Gastrocnemius medialis (tissue), 4 donors: ENCODE measurements at places on chromosomes 16 and 17. TPM values are rescaled to one million over a fixed set of nuclear protein-coding genes. Genes with fewer than 3 reads are reported as not detected.

DNA sequence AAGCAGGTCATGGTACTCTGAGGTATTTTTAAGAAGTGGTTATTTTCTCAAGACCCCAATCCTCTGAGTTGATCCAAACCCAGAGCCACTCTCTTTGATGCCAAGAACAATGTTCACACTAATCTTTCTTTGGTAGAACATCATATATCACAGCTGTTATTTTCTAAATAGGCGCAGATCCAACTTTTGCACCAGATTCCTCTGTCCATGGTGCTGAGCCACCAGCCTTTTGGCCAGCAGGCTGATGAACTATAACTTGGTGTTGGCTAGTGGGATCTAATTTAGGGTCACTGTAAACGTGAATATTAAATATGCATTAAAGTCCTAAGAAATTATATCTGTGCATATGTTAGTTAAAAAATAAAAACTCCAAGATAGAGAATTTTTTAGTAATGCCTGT lies 7.0 kb upstream of the ZKSCAN2 start:
- H3K4me3 ChIP-seq: no peak overlapping the region
- no peaks in the 10 kb centered on the region for H3K27me3 ChIP-seq
- H3K27ac ChIP-seq: no peak overlapping the region
- peaks cover 7% of the 10 kb centered on the region for H3K4me1 ChIP-seq
- DNase-seq: no peak

DNA sequence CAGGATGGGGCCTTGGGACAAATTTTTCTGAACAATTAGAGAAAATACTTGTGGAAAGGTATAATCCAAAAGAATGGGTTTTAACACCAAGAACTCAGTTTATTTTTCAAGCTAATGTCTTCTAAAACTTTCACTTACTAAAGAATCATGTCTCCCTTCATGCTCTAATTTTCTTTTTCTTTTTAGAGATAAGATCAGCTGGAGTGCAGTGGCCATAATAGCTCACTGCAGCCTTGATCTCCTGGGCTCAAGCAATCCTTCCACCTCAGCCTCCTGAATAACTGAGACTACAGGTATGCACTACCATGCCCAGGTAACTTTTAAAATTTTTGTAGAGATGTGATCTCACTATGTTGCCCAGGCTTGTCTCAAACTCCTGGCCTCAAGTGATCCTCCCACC lies 5.5 kb downstream of the OR4D1 start:
- no peaks in the 10 kb centered on the region for H3K4me1 ChIP-seq
- DNase-seq: no peak
- H3K36me3 ChIP-seq: no peaks in the 10 kb centered on the region
- H3K27me3 ChIP-seq: peaks cover 26% of the 10 kb centered on the region

DNA sequence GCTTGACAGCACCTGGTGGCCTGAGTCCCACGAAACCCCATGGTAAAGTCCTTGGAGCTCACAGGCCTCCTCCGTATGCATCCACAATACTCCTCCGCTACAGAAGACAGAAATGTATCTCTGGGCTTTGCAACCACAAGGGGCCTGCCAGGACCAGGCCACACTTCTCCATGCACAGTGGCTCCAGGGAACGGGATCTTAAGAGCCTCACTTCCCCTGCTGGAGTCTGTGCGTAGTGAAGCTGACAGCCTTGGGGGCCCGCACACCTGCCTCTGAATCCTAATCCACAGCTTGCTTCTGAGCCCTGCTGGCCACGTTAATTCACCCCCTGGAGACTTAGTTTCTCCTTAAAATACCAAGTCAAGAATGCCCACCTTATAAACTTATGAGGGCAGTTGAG lies 125.7 kb downstream of the COPRS start:
- no peak overlapping the region for H3K4me3 ChIP-seq
- H3K4me1 ChIP-seq: no peaks in the 10 kb centered on the region
- H3K27ac ChIP-seq: no peak overlapping the region
- no peak for DNase-seq

- peak; percentile 32 for DNase-seq
- no peak overlapping the region for H3K4me3 ChIP-seq
- no peak overlapping the region for H3K27ac ChIP-seq
- peaks cover 35% of the 10 kb centered on the region for H3K36me3 ChIP-seq
These were observed 923 bp downstream of the GDPD3 start for GRCh38 chr16:30112197-30113030.

DNA sequence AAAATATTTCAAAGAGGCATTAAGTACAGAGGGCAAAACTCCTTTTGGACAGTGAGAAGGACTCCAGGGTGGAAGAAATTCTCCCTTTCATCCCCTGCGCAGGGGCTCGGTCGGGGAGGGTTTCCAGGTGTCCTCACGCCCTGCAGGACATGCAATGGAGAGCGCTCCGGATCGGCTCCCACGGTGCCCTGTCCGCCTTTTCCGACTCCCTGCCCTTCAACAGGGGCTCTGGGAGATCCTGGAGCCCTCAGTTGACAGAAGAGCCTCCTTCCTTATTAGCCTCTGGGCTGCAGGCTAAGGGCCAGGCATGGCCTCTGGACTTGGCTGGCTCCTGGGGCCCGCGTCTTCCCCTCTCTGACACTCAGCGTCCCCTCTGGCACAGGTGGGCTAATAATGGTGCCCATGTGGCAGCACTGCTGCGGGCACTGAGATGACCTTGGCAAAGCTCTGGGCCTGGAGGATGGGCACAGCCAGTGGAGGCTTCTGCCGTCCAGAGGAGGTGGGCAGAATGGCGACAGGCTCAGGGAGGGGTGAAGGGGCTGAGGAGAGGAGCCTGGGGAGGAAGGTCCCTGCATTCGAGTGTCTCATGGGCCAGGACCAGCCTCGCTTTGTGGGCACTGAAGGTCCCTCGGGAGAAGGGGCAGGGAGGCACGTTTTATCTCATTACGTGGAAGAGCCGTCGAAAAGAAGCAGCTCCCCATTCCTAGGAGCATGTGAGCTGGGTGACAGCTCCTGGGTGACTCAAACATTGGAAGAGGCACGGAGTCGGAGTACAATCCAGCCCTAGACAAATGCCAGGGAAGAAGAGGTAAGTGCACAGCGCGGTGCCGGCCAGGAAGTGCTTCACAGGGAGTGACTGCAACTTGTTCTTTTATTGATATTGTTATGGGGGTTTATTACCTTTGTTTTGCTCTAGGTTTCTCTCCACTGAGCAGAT lies 161.7 kb downstream of the IRF8 start:
- no peaks in the 10 kb centered on the region for H3K4me1 ChIP-seq
- H3K36me3 ChIP-seq: no peaks in the 10 kb centered on the region
- DNase-seq: no peak
- H3K4me3 ChIP-seq: no peak overlapping the region

DNA sequence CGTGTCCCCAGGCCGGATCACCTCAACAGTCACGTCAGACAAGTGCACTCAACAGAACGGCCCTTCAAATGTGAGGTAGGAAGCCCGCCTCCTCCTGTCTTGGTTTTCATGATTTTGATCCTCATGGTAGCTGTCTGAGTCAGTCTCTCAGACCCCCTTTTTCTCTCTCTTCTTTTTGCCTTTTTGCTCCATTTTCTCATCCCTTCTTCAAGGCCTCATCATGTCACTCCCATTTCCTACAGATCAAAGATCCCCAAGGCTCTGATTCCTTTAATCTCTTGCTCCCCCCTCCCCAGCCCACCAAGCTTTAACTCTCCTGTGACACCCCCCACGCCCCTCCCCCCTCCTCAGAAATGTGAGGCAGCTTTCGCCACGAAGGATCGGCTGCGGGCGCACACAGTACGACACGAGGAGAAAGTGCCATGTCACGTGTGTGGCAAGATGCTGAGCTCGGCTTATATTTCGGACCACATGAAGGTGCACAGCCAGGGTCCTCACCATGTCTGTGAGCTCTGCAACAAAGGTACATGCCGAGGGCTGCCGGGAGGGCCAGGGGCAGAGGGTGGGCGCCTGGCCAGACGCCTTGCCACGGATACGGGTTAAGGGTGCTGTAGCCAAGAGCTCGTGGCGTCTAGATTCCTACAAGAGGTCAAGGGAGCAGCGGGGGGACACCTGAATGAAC lies 2.0 kb downstream of the MAZ start:
- peak overlapping the region; percentile 89 for H3K27ac ChIP-seq
- H3K4me3 ChIP-seq: peak overlapping the region; percentile 56
- H3K27me3 ChIP-seq: no peaks in the 10 kb centered on the region
- DNase-seq: peak; percentile 25
- H3K4me1 ChIP-seq: peaks cover 49% of the 10 kb centered on the region

DNA sequence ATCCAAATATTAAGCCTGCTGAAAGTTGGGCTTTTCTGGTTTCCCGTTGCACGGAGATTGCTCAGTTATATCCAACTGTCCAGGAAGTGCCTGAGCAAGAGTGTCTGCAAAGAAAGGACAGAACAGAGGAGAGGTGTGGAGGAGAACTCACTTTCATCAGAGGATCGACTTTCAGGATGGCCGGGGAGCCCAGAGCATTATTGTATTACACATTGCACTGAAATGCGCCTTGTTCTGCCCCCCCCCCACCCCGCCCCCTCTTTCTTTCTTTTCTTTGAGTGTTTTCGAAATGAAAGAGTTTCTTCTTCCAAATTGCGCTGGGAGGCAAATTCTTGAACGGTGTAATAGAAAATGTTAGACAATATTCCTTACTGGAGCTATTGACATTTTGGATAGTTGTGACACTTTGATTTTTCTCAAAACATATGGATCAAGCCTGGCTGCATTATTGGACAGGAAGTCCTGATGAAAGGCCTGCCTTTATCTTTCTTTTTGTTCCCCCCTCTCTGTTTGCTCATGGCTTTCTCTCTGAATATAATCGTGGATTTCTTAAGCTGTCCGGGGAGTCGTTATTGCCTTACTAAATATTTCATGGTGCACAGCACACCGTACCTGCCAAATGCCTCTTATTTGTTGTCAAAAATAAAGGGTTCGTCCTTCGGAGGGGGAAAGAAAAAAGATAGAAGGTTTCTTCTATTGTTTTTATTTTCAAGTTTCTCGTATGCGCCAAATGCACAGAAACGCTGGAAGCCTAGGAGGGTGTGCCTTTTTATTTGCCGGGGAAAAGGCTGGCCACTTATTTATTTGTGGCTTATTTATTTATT lies 110.8 kb downstream of the IRX3 start:
- no peaks in the 10 kb centered on the region for H3K27me3 ChIP-seq
- no peak overlapping the region for H3K27ac ChIP-seq
- H3K36me3 ChIP-seq: no peaks in the 10 kb centered on the region
- DNase-seq: no peak

GRCh38 chr17:80847496-80848230 lies 144.0 kb upstream of the CHMP6 start:
- H3K27me3 ChIP-seq: no peaks in the 10 kb centered on the region
- H3K27ac ChIP-seq: no peak overlapping the region
- H3K36me3 ChIP-seq: no peaks in the 10 kb centered on the region
- peaks cover 21% of the 10 kb centered on the region for H3K4me1 ChIP-seq
- H3K4me3 ChIP-seq: no peak overlapping the region

- H3K4me3 ChIP-seq: no peak overlapping the region
- H3K36me3 ChIP-seq: no peaks in the 10 kb centered on the region
- H3K27ac ChIP-seq: no peak overlapping the region
These were observed 16.0 kb upstream of the TANC2 start for GRCh38 chr17:62950067-62950466.

- DNase-seq: no peak
- H3K27me3 ChIP-seq: no peaks in the 10 kb centered on the region
- no peak overlapping the region for H3K4me3 ChIP-seq
- H3K4me1 ChIP-seq: no peaks in the 10 kb centered on the region
These were observed 26.4 kb downstream of the CFAP20 start for GRCh38 chr16:58102665-58103392.

DNA sequence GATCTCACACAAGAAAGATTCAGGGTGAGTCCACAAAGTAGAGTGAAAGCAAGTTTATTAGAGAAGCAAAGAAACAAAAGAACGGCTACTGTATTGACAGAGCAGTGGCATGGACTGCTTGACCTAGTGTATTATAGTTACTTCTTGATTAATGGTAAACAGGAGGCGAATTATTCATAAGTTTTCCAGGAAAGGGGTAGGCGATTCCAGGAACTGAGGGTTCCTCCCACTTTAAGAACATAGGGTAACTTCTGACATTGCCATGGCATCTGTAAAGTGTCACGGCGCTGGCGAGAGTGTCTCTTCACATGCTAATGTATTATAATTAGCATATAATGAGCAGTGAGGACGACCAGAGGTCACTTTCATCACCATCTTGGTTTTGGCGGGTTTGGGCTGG lies 93.2 kb downstream of the CACNG3 start:
- H3K4me1 ChIP-seq: no peaks in the 10 kb centered on the region
- no peak overlapping the region for H3K27ac ChIP-seq
- no peak overlapping the region for H3K4me3 ChIP-seq
- no peaks in the 10 kb centered on the region for H3K27me3 ChIP-seq
- no peaks in the 10 kb centered on the region for H3K36me3 ChIP-seq

- peak; percentile 97 for DNase-seq
- H3K36me3 ChIP-seq: no peaks in the 10 kb centered on the region
- peak overlapping the region; percentile 83 for H3K27ac ChIP-seq
- no peaks in the 10 kb centered on the region for H3K27me3 ChIP-seq
- H3K4me3 ChIP-seq: peak overlapping the region; percentile 35
These were observed 28.7 kb downstream of the GSE1 start for GRCh38 chr16:85641776-85642176.

CCL14 gene
- 4.9 TPM for total RNA-seq

KRT16 gene
- not detected for total RNA-seq

NPW gene
- not detected for total RNA-seq

HOXB6 gene
- total RNA-seq: 1.6 TPM

RGS11 gene
- total RNA-seq: 1.8 TPM

KIFC3 gene
- 12.0 TPM for total RNA-seq
